ENCODE measurements at places on chromosomes 7 and 10. TPM values are rescaled to one million over a fixed set of nuclear protein-coding genes. Genes with fewer than 3 reads are reported as not detected.

DNA sequence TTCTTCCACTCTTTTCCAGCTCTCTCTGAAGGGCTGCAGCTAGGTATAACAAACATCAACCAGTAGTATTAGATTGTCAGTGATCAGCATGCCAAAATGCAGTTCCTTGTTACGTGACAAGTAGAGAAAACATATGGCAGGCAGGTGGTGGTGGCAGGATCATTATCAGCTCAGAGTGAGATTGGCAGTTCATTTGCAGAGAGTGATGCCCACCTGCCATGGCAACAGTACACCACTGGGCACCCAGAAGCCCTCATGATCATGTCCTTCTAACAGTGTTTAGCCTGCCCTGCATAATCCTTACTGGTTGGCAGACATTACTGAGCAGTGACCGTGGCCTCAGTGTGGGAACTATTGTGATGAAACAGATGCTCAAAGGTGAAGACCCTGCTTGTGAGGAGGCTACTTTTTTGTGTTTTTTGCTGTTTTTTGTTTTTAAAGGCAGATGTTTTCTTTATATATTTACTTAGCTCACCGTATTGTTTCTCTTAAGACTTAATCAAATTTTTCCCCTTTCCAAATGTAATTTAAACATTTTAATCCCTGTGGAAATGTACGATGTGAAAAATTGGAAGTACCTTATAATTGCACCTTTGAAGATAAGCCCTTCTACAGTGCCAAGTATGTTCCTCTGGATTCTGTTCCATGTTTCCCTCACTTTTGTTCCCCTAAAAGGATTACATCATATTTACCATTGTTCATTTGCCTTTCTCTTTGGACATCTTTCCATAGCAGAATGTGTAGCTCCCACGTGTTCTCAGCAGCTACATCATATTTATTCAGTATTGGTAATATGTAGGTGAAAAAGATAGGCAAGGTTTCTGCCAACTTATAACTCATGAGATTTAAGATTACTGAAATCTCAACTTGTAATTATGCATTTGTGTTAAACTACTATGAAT is 179.6 kb downstream of the SND1 start:
- no peak for DNase-seq

- no peak for DNase-seq
Observed at GRCh38 chr7:137094-137891, 55.1 kb upstream of the FAM20C start.

GRCh38 chr10:29285624-29286051 is 3.2 kb upstream of the LYZL1 start:
- DNase-seq, result no peak

- DNase-seq, result no peak
Observed at GRCh38 chr7:148212731-148213130, 377.8 kb upstream of the C7orf33 start.

The OPALIN gene
- not detected for total RNA-seq
